DMS 273 treated with DMSO at 0.1 percent for 48 hours (cell line): ENCODE measurements at places on chromosomes 5 and 9.

GRCh38 chr9:5360341-5360740, 20.7 kb upstream of the RLN1 start:
- no peak for DNase-seq

DNA sequence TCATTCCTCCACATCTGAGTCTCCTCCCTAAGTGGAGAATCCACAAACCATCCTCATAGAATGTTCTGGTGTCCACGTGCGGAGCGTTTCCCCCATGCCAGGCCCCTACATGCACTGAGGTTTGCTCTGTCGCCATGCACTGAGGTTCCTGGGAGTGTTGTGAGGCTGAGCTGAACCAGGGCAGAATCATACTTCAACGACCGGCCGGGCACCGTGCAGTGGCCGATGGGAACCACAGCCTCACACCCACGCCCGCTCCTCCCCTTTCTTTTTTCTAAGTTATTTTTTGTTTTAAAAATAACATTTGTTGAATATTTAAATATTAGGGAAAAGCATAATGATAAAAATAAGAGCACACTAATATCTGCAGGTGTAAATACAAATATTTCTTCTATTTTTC, 260.4 kb upstream of the IRX4 start:
- DNase-seq, result no peak

- no peak for DNase-seq
Measured at GRCh38 chr5:82381591-82381990, 103.4 kb upstream of the RPS23 start.

DNA sequence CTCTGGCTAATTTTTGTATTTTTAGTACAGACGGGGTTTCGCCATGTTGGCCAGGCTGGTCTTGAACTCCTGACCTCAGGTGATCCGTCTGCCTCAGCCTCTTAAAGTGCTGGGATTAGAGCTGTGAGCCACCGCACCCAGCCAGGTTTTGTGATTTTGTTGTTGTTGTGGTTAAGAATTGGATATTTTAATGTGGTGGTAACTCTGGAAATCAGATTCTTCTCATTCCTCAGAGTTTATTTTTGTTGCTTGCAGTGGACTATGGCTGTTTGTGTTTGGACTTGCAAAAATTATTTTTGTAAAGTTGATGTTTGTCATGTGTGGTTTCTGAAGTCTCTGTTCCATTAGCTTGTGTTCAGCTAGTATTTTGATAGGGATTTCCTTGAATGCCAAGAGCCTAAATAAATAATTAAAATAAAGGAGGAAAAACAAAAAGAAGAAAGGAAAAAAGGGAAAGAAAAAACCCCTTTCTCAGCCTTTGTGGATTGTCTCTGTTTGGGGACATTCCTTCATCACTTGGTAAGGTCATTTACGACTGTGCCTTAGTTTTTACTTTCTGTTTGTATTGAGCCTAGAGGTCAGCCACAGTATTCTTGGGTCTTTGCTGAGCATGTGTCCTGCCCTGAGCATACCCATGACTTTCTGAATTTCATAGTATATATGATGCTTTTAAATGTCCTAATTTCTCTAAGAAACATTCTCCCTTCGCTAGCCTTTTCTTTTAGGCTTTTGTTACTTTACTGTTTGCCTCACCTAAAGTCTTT, 37.3 kb downstream of the PBX3 start:
- no peak for DNase-seq

GRCh38 chr5:107698286-107698685, 27.5 kb upstream of the EFNA5 start:
- no peak for DNase-seq

DNA sequence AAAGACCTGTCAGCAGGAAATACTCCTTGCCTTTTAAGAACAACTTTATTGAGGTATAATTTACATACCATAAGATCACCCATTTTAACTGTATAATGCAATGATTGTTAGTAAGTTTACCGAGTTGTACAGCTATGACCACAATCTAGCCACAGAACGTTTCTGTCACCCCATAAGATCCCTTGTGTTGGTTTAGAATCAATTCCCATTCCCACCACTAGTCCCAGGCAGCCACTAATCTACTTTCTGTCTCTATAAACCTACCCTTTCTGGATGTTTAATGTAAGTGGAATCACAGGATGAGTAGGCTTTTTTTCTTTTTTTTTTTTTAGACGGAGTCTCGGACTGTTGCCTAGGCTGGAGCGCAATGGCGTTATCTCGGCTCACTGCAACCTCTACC, 4.4 kb downstream of the GPR107 start:
- no peak for DNase-seq

- no peak for DNase-seq
Measured at GRCh38 chr5:52579391-52579790, 208.3 kb upstream of the ITGA1 start.

DNA sequence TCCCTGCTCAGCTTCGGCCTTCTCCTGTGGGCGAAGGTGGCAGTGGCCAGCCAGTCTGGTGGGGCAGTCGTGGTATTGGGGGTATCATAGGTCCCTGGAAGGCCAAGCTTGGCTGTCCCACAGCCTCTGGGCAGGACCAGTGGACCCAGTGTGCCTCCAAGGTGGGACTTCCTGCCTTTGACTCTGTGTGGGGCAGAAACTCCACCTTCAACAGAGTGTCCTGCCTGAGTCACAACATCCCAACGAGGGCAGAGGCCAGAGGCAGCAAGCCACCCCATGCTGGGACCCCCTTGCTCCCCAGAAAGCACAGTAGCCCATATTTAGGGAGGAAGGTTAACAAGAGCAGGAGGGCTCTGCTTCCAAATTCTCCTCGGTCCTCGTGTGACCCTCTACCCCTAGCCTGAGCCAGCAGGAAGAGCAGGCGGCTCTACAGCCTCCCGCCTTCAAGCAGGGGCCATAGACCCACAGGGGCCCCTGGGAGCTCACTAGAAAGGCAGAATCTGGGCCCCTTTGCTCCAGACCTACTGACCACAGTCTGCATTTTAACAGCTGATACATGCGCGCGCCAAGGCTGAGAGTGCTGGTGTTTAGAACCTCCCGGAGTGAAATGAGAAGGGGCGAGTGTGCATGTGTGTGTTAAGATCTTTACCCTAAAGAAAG, 51.6 kb upstream of the FUBP3 start:
- no peak for DNase-seq

DNA sequence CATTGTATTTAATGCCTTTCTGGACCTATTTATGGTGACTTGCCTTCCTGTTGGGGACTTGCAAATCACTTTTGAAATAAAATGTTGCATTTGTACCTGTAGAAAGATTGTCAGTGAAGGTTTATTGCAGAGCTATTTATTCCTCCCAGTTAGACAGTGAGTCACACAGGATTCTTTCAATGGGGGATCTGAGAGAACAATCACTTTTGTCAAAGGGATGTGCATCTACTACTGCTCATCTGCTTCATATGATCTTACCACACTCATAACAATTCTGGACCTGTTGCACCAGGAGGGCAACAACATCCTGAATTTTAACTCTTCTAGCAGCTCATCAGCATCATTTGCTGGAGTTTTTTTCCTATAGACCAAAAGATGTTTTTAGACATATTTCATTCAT, 66.8 kb downstream of the FBXL7 start:
- no peak for DNase-seq

GRCh38 chr9:92147030-92147851, 32.0 kb upstream of the SPTLC1 start:
- DNase-seq, result no peak

DNA sequence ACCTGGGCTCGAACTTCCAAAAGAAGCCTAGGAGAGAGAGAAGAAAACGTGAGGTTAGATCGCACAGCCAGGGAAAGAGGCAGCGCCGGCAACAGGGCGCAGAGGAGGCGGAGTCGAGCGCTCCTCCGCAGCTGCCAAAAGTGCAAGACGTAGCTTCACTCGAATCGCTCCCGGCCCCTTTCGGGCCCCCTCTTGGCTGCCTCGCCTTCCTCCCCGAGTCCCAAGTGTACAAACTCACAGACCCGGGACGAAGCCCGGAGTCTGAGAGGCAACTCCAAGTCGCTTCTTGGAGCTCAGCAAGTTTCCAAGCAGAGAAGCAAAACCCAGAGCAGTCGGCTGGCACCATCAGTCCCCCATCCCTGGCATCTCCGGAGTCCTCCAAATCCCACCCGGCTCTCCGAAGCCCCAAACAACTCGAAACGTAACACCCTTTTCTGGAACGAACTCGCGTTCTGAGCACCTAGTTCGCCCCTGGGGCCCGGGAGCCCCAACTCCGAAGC, 1.2 kb downstream of the MIER3 start:
- peak; percentile 6 for DNase-seq

GRCh38 chr5:117286813-117287212, 712.2 kb upstream of the SEMA6A start:
- DNase-seq, result no peak

- DNase-seq, result no peak
Measured at GRCh38 chr5:56683281-56683680, 132.1 kb upstream of the MAP3K1 start.

- no peak for DNase-seq
Measured at GRCh38 chr5:89181546-89181945, 298.6 kb upstream of the MEF2C start.

- DNase-seq, result no peak
Measured at GRCh38 chr5:179533907-179534306, 16.4 kb upstream of the RUFY1 start.

GRCh38 chr5:148730942-148731898, 76.9 kb upstream of the HTR4 start:
- DNase-seq, result peak; percentile 48

DNA sequence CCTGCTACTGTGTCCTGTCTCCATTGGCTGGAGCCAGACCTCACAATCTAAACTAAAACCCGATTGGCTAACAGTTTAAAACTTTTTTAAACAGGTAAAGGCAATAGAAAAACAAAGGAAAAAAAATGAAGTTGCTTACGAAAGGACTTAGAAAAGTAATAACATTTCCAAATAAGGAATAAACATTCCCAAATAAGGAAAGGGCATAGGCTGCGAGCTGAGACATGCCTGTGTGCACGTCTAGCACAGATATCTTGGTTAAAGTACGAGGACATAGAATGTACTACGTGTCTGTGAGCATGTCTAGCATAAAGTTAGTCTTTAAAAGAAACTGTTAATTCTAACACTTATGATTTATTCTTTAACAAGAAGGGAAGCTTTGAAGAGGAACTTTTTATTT, 15.3 kb upstream of the FAM120A start:
- no peak for DNase-seq

- DNase-seq, result no peak
Measured at GRCh38 chr9:71608021-71608420, 160.3 kb downstream of the CEMIP2 start.

DNA sequence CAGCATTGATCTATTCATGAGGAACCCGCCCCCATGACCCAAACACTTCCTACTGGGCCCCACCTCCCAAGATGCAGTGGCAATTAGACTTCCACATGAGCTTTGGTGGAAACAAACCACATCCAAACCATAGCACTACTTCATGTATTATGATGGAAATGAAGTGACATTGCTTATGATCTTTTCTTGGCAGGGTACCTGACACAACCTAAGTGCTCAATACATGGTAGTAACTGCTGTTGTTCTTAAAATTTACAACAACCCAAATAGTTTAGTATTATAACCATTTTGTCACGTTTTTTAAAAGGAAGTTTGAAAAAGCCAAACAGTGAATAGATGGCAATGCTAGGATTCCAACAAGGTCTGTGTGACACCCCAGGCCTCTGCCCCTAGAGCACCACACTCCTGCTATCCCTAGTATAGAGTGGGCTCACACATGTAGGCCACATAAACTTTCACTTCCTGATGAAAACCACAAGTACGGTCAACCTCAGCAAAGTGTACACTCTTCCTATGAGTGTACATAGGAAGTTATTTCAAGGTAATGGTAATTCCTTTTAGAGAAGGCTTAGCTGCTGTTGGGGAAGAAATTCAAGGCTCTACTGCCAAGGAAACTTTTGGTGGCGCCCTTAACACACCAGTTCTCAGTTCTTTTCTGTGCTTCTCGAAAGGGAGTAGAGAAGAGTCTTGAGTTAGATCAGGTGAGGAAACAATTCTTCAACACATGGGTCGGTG, 97.6 kb downstream of the ARSB start:
- no peak for DNase-seq

- DNase-seq, result no peak
Measured at GRCh38 chr5:43232943-43233833, 41.2 kb downstream of the NIM1K start.

DNA sequence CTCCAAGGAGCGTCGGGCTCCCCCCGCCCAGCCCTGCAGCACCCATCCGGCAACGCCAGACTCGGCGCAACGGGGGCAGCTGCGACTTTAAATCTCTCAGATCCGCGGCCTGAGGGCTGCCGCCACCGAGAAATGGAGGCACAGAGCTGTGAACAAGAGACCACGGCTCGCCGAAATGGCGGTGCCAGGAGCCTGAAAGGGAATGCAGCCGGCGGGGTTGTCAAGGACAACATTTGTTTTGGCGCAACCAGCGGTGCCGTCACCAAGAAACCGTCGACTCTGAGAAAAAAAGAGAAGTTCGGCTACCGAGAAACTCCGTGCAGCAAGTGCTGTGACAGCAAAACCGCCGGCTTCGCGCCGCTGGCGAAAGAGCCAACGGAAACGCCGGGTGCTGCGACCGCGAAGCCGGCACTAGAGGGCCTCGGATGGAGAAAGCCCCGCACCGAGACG, 2.1 kb upstream of the ANXA2R start:
- DNase-seq, result peak; percentile 69

- DNase-seq, result no peak
Measured at GRCh38 chr9:70257991-70258691, 637 bp upstream of the SMC5 start.

DNA sequence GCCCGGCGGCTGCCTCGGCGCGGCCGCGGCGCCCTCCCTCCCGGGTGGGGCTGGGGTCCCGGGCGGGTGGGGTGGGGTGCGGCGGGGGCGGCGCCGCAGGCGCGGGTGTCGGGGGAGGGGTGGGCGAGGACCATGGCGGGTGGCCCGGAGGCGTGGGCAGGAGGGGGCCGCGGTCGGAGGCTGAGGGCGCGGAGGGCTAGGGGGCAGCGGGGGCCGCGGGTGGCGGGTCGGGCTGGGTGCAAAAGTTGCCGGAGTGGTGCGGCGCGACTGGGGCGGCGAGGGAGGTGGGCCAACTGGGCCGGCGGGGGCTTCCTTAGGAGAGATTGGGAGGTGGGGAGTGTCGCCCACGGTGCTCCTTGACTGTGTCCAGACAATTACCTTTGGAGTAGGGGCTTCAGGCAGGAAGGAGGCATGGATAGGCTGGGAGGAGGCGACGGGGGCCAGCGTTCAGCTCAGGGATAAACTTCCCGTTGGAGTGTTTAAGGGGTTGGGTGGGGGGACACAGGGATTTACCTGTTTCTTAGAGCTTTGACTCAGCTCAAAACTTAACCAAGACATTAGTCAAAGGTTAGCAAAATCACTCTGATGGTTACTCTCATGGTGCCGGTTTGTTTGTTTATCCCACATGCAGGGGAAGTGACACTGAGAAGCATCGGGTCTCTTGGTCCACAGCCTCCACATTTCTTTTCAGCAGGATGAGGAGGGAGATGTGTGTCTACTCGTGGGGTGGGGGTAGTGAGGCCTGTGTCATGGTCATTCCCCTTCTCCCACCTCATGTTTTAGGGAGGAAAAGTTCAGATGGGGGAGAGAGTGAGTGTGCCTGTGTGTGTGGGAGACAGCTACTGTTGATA, 859 bp downstream of the CSNK1G3 start:
- DNase-seq, result no peak
